ENCODE measurements at places on chromosomes 13 and 19. TPM values are rescaled to one million over a fixed set of nuclear protein-coding genes. Genes with fewer than 3 reads are reported as not detected.

GRCh38 chr13:47673009-47673850 is 327.8 kb downstream of the SUCLA2 start:
- DNase-seq: no peak

DNA sequence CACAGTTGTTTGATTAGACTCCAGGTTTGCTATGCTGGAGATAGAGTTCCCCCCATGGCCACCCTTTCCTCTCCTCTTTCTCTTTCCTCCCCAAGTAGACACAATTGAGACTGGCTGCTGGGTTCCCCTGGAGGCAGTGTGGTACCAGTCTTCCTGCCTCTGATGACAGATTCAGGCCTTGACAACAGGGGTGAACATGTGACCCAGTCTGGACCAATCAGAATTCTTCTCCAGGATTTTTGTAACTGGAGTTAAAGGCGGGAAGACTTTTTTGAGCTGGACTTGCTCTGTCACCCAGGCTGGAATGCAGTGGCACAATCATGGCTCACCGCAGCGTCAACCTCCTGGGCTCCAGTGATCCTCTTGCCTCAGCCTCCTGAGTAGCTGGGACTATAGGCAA is 48.7 kb downstream of the CCNE1 start:
- no peak for DNase-seq

GRCh38 chr19:41415154-41415571 is 12.0 kb downstream of the B3GNT8 start:
- no peak for DNase-seq

GRCh38 chr19:3115916-3116602 is 19.8 kb upstream of the GNA15 start:
- DNase-seq: no peak

DNA sequence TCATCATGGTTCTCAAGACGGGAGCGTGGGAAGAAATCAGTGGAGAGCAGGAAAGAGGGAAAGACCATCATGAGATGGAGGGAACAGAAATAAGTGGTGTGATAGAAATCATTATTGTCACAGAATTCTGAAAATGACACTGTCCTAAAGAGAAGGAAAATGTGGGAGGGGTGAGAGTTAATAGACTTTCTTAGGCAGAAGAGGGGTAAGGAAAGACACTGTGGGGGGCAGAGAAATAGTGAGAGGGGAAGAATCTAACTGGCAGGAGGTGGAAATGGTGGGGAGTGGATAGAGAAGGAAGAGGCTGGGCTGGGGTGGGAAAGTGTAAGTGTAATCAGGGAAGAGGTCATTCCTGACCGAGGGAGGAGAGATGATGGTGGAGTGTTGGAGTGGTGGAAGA is 3.2 kb downstream of the PINLYP start:
- no peak for DNase-seq

- no peak for DNase-seq
These were observed 963.4 kb downstream of the PCDH9 start for GRCh38 chr13:66266761-66267160.

GRCh38 chr19:7115721-7116120 is 46.2 kb downstream of the ZNF557 start:
- no peak for DNase-seq

GRCh38 chr13:49791315-49791710 is 1.2 kb downstream of the KPNA3 start:
- no peak for DNase-seq

Gene IRGC
- total RNA-seq: not detected

Gene PEG3
- total RNA-seq: not detected

Gene MAST1
- not detected for total RNA-seq

Gene PGLYRP2
- not detected for total RNA-seq

Gene TLE5
- 530 TPM for total RNA-seq

Gene CRLF1
- total RNA-seq: 26.7 TPM

Gene TNFSF9
- total RNA-seq: 18.2 TPM

Gene ENOX1
- 1.3 TPM for total RNA-seq

Gene CNN2
- total RNA-seq: 441 TPM

Gene SH2D3A
- not detected for total RNA-seq

Gene FCER2
- total RNA-seq: not detected
